ENCODE measurements at places on chromosomes 4 and X.
A peak's percentile ranks its signal among the peaks of the same experiment; 100 is the strongest.

GRCh38 chrX:18946157-18946556 lies 37.8 kb downstream of the PHKA2 start:
- no peak for DNase-seq

DNA sequence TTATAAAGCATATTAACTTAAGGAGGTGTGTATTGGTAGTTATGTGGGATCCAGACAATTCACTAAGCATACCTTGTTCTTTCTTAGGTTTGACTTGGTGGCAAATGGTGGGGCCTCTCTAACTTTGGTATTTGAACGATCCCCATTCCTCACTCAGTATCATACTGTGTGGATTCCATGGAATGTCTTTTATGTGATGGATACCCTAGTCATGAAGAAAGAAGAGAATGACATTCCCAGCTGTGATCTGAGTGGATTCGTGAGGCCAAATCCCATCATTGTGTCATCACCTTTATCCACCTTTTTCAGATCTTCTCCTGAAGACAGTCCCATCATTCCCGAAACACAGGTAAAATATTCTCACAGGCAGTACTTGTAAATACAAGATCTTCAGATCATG lies 186.4 kb downstream of the DCTD start:
- no peak for DNase-seq

DNA sequence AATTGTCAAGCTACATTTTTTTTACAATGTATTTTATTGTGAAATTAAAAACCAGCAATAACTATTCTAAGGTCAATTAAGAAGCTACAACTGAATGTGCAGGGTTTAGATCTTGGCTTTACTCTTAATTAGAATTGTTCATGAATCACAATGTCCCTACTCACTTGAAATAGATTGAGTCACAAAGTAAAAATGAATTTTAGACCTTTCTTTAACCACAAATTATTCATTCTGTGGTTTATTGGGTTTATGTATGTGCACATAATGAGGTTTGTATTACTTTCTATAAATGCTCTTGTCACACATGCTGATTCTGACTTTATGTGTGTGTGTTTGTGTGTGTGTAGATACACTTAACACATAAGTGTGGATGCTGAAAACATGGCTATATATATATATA lies 647.0 kb upstream of the AADAT start:
- DNase-seq = no peak

DNA sequence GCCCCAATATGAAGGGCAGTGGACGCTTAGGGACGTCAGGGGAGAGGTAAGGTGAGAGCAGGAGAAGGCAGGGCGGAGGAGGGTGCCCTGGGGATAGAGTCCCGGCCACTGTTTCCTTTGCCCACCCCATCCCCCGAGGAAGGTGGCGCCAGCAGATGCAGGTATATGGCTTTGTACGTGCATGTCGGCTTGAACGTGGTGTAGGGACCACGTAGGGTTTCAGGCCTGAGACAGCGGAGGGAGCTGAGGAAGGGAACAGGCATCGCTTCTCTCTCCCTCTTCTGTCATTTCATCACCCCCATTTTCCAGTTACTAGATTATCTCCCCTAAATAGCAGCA lies 97.9 kb downstream of the PHKA2 start:
- DNase-seq = no peak

DNA sequence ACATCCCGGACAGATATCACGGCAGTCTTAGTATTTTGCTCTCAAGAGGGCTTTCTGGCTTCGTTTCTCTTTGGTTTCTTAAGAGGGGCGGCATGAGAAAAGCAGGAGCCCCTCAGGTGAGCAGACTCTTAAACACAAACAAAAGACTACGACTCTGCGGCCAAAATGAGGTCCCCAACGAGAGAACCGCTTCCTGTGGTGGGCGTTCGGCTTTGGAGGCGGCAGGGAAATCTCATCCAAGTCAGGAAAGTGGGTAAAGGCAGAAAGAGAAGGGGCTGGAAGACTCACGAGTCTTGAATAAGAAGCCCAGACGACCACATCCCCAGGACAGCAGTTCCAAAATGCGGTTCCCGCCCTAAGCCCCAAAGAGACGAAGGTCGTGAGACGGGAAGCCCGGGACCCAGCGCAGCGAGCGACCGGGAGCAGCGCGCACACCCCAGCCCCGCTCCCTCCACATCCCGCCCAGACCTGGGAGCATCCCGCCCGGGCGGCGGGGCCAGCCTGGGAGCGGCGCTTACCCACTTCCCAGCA lies 409 bp downstream of the UGDH start:
- DNase-seq = no peak

DNA sequence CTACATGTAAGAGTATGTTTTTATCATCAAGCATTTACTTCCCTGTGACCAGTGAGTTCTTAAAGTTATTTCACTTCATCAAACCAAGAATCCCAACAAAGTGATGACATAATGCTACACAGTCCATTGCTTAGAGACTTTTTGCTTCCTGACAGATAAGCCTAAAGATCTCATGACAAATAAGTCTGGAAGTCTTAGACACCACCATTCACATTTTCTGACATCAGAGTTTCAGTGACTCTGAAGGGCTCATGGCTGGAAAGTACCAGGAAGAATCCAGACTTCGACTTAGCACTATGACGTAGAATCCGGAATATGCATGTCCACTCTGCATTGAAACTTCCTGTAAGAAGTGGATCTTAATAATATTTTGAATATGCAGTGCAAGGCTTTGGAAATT lies 53.7 kb downstream of the CLDN22 start:
- DNase-seq = no peak

DNA sequence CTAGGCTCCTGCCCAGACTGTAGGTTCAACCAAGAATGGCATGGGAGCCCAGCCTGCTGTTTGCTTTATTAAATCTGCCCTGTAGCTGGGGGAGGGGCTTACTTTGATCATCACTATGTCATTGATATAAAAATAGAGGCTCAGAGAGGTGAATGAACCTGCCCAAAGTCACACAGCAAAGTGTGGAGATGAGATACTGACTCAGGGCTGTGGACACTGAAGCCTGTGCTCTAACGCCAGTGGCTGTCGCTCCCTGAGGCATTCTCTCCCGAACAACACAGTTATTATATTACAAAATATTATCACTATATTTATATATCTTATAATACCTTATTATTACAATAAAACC lies 3.5 kb downstream of the MSANTD1 start:
- DNase-seq = no peak

DNA sequence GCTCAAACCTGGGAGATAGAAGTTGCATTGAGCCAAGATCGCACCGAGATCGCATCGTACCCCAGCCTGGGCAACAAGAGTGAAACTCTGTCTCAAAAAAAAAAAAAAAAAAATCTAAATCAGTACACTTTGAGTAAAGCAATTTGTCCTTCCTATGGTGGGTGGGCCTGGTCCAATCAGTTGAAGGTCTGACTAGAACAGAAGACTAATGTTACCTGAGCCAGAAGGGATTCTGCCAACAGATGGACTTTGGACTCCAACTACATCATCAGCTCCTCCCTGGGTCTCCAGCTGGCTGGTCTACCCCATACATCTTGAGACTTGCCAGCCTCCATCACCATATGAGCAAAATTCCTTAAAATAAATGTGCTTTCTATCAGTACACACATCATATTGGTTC lies 155.2 kb downstream of the DHRSX start:
- no peak for DNase-seq

DNA sequence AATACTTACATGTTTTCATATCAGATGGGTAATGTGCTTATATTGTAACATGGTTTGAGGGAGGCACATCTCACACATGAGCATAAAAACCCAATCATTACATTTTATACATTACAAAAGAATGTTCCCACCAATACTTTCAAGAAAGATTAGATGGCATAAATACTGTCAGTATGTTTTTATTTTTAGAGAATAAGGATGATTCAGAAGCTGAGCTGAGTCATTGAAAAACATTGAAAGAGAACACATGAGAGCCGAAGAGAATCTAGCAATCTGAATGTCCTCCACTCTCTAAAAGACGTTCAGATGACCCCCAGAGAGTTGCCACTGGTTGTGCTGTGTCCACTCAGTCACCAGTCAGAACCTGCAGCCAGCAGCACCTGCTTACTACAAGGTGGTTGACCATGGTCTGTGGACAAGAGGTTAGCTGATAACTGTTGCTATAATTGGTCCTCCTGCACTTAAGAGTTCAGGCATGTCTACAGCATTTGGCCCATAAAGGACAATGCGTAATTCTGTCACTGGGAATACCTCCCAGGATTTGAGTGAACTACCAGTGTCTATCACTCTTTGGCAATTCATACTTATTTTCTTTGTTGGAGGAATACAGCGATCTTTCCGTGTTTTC lies 382.2 kb upstream of the IGFBP7 start:
- DNase-seq = no peak

DNA sequence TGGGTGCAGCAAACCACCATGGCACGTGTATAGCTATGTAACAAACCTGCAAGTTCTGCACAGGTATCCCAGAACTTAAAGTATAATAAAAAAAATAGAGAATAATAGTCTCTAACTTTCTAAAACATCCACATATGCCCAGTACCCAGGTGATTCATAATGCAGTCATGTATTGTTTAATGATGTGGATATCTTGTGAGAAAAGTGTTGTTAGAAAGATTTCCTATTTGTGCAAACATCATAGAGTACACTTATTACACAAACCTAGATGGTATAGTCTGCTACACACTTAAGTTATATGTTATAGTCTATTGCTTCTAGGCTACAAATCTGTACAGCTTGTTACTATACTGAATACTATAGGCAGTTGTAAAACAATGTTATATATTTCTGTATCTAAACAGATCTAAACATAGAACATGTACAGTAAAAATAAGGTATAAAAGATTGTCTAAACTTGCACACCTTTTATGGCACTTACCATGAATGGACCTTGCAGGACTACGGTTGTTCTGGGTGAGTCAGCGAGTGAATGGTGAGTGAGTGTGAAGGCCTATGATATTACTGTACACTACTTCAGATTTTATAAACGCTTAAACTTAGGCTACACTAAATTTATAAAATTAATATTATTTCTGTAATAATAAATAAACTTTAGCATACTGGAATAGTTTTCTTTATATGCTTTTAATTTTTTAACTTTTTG lies 232.2 kb upstream of the SLIT2 start:
- DNase-seq = no peak

GRCh38 chr4:104302731-104303130 lies 192.0 kb downstream of the CXXC4 start:
- no peak for DNase-seq

DNA sequence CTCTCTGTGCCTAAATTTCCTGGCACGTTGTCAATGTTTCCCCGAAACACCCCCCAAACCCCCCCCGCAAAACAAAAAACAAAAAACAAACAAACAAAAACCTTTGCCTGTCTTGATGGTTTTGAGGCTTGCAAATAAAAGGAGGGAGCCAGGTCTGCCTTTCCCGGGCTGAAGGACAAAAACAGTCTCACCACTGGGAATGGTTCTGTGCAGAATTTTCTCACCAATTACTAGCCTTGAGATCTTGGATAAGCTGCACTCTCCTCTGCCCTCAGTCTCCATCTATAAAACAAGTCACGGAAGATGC lies 15.5 kb downstream of the NKX3-2 start:
- no peak for DNase-seq

DNA sequence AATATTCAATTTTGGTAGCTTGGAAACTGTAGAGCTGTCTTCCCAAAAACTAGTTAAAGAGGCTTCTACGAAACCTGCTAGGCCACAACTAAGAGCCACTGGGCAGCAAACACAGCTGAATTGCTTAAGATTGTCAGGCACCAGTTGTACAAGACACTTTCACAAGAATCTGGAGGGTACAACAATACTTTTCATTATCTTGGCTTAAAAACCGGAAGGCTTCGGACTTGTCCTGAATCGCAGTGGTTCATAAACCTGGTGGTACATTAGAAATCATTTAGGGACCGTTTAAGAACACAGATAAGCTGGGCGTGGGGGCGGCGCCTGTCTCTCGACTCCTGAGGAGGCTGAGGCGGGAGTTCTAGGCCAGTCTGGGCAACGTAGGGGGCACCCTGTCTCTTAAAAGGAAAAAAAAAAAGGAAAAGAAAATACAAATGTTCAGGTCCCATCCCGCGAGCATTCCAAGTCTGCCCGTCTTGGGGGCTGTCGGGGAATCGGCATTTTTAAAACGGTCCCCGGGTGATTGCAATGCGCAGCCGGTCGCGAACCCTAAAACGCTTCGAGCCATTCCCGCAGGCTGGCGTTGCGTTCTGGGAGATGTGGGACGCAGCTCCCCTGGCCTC lies 763 bp downstream of the PYURF start:
- peak; percentile 47 for DNase-seq

DNA sequence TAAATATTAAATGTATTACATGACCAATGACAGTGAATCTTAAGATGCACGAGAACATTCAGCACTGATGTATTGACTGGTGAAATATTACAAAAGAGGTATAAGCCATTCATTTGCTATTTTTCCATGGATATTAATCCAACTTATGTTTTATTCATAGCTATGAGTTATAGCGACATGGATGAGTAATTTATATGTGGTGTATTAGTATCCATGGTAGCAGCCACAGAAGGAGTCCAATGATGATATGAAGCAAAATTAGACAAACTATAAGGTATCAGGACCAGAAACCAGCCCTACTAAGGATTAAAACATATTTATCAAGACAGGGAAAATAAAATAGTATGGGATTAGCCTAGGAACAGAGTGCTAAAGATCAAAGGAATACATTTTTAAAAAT lies 50.7 kb downstream of the THAP9 start:
- DNase-seq = no peak

- DNase-seq = peak; percentile 20
These were observed 3.4 kb upstream of the PCDH7 start for GRCh38 chr4:30716681-30717207.

- peak; percentile 71 for DNase-seq
These were observed at the start of gene DOCK11 for GRCh38 chrX:118495061-118495921. DOCK11 (plus strand) TSS chrX:118495815; CDS start chrX:118495972, 157 bp downstream.

GRCh38 chrX:19774905-19775304 lies 112.5 kb downstream of the SH3KBP1 start:
- DNase-seq = no peak

DNA sequence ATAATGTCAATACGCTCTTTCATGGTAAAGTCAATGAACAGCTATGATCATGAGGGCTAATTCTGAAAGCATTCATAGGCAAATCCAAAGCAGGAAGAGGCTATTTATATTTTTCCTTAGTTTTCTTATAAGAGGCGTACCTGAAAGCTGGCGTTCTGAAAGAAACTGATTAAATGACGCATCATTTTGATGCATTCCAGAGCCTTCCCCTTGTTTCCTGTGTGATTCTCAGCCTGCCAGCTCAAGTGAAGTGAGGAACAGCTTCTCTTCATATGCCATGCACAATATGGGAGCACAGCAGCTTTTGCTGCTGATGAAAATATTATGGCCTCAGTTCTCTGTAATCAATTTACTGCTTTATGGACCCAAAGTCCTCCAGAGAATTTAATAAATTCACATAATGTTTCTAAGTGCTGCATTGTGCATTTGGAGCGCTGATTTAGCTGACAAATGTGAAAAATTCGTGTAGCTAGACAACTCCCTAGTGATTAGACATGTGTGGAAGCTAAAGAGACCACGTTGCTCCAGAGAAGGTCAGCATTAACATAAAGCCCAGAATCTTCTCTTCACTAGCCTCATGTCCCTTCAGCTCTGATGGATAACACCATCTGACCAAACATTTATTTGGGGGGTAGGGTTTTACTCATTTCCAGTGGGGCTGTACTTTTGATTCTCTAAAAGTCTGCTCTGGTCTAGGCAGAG lies 110.8 kb downstream of the GPAT3 start:
- DNase-seq = no peak

- no peak for DNase-seq
These were observed 518 bp downstream of the TACR3 start for GRCh38 chr4:103719105-103719829.

GRCh38 chr4:86928400-86929255 lies 6.2 kb upstream of the AFF1 start:
- DNase-seq = no peak
